ENCODE measurements at places on chromosomes 11 and 22. TPM values are rescaled to one million over a fixed set of nuclear protein-coding genes. Genes with fewer than 3 reads are reported as not detected.

DNA sequence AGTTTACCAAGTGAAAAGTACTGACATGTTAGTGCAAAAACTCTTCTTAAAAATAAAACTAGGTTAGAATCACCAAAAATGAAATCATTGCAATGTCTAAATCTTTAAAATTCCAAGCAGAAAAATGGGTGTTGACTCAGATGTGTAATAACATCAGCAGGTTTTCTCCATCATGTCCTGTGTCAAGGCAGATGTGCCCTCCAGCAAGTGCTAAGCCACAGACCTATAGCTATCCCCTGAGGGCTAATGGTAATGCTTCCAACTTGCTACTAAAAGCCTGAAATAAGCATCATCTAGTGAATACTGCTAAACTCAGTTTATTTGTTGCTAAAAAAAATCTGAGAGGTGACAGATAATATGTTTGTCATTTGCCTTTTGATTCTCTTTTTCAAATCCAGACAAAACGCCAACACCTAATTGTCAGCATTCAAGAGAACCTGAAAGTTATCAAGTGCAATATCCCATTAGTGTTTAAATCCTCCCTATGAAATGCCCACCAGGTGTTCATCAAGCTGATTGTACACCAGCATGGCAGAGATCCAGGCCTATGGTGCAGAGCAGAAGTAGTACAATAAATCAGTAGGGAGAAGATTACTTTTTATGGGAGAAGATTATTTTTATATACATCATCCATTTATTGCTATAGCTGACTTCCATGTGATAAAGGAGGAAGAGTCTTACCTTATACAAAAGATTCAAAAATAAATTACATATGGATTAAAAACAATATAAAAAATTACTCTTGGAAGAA is 55.1 kb upstream of the SYT9 start:
- no peaks in the 10 kb centered on the region for H3K36me3 ChIP-seq
- no peak for DNase-seq
- H3K4me1 ChIP-seq, result no peaks in the 10 kb centered on the region

DNA sequence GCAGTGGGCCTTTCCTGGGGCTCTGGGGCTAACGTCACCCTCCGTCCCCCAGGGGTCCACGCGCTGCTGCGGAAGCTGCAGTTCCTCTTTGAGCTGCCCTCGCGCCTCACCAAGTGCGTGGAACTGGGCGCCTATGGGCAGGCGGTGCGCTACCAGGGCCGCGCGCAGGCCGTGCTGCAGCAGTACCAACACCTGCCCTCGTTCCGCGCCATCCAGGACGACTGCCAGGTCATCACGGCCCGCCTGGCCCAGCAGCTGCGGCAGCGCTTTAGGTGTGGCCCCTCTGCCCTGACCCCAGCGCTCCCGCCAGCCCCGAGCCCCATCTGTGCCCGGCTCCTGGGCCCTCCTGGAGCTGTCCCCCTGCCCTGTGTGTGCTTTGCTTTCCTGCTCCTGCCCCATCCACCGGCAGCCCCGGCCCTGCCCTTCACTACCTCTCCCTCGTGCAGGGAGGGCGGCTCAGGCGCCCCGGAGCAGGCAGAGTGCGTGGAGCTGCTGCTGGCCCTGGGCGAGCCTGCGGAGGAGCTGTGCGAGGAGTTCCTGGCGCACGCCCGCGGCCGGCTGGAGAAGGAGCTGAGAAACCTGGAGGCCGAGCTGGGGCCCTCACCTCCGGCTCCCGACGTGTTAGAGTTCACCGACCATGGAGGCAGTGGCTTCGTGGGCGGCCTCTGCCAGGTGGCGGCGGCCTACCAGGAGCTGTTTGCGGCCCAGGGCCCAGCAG is 3.8 kb upstream of the TM7SF2 start:
- no peaks in the 10 kb centered on the region for H3K36me3 ChIP-seq
- H3K4me1 ChIP-seq, result peaks cover 13% of the 10 kb centered on the region
- no peak for DNase-seq
- no peak overlapping the region for H3K27ac ChIP-seq

DNA sequence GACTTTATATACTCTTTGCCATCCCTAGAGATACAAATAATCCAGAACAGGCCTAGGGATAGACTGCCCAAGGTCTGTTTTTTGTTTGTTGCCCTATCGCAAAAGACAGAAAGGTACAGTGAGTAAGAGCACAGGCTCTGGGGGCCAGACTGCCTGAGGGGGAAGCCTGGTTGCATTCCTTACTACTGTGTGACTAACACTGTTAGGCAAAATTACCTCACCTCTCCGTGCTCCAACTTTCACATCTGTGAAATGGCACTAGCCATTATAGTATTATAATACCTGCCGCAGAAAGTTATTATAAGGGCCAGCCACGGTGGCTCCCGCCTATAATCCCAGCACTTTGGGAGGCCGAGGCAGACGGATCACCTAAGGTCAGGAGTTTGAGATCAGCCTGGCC is 14.5 kb downstream of the SLC35F2 start:
- no peaks in the 10 kb centered on the region for H3K36me3 ChIP-seq
- peaks cover 70% of the 10 kb centered on the region for H3K4me1 ChIP-seq
- peak overlapping the region; percentile 100 for H3K27ac ChIP-seq
- DNase-seq, result no peak
- no peaks in the 10 kb centered on the region for H3K27me3 ChIP-seq

GRCh38 chr22:40033586-40034380 is 39.0 kb downstream of the FAM83F start:
- H3K27me3 ChIP-seq, result no peaks in the 10 kb centered on the region
- no peak for DNase-seq
- no peaks in the 10 kb centered on the region for H3K36me3 ChIP-seq
- H3K4me3 ChIP-seq, result no peak overlapping the region
- no peaks in the 10 kb centered on the region for H3K4me1 ChIP-seq
- H3K27ac ChIP-seq, result no peak overlapping the region

- DNase-seq, result no peak
- no peaks in the 10 kb centered on the region for H3K27me3 ChIP-seq
- no peaks in the 10 kb centered on the region for H3K36me3 ChIP-seq
- H3K4me3 ChIP-seq, result no peak overlapping the region
- peaks cover 3% of the 10 kb centered on the region for H3K4me1 ChIP-seq
Observed at GRCh38 chr11:67544616-67545242, 21.5 kb upstream of the CABP2 start.

DNA sequence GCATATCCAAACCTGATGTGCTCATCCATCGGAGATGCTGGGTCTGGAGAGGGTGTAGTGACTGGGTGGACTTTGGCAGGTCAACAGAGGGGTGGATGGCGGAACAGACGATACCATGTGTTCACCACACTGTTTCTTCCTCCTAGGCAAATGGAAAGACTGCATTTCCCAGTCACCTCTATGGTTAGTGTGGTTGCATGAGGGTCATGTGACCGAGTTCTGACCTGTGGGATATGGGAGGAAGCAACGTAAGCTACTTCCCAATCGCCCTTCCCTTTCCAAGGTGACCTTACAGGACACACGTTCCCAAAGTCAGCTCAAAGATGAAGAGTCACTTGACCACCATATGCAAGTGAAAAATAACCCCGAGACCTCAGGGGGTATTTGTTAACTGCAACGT is 27.7 kb downstream of the TSPAN32 start:
- no peaks in the 10 kb centered on the region for H3K36me3 ChIP-seq
- H3K27me3 ChIP-seq, result no peaks in the 10 kb centered on the region
- no peak overlapping the region for H3K4me3 ChIP-seq
- DNase-seq, result no peak

DNA sequence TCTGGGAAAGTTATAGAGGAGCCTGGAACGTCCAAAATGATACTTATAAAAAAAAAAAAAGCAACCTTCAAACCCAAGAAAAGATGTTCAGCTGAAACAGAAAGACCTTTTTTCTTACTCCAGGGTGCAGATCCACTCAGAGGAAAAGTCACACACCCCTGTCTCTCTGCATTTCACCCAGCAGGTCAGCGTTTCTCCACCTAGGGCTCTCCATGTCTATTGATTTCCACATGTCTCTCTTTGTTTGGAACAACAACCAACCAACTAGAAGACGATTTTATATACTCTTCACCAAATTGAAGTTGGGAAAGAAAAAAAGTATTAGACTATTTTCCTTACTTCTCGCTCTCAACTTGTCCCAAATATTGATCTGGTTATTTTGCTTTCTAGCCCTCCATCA is 42.2 kb upstream of the BLID start:
- no peaks in the 10 kb centered on the region for H3K36me3 ChIP-seq
- H3K27ac ChIP-seq, result peak overlapping the region; percentile 98
- H3K27me3 ChIP-seq, result no peaks in the 10 kb centered on the region
- H3K4me1 ChIP-seq, result peaks cover 58% of the 10 kb centered on the region
- no peak for DNase-seq
- peak overlapping the region; percentile 73 for H3K4me3 ChIP-seq

DNA sequence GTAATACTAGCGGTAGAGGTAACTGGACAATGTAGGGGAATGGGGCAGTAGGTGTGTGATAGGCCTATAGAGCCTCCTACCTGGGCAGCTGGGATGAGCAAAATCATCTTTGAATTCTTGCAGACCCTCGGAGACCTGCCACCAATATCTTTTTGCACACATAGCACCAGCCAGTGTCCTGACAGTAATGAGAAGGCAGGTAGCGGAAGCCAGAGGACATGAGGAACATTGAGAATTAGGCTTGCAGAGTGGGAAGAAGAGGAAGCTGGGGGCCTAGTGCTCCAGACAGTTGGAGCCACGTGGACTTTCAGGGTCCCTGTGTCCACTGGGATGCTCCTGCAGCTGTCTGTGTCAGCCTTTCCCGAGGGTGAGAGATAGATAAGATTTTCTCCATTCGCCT is 17.2 kb upstream of the SYT13 start:
- no peak overlapping the region for H3K27ac ChIP-seq
- no peak overlapping the region for H3K4me3 ChIP-seq

Gene ALKBH3
- 34.4 TPM for total RNA-seq

DNA sequence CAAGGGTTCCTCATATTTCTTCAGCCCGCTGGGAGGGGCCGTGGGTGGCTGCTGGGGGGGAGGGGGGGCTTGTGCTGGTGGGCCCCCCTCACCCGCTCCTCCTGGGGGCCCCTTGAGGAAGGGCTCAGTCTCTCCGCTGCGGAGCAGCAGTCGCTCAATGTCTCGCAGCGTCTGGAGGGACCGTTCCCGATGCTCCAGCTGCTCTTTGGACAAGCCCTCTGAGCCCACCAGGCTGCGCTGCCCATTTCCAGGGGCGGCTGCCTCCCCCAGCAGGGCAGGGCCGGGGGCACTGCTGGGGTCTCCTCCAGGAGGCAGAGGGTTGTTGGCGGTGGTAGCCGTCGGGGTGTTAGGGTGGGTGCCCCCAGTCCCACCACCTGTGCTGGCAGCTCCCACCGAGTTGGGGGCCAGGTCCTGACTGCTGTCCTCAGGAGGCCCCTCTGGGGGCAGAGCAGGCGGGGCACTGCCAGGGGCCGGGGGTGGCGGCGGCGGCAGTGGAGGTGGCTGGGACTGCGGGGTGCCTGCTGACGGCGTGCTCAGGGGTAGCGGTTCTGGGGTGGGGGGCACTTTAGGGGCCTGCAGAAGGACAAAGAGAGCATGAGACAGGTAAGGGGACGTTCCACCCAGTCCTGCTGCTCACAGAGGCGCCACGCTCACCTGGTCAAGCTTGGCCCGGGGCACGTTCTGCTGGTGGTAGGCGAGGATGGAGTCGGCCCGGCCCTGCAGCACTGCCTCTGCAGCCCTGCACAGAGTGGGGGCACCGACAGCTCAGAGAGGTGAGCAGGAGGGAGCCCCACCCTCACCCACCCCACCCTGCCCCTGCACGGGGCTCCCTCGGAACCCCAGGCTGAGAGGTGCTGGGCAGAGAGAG is 18.9 kb downstream of the CXCR5 start:
- peaks cover 62% of the 10 kb centered on the region for H3K4me1 ChIP-seq
- no peak overlapping the region for H3K27ac ChIP-seq
- no peak overlapping the region for H3K4me3 ChIP-seq
- DNase-seq, result no peak
- no peaks in the 10 kb centered on the region for H3K27me3 ChIP-seq

DNA sequence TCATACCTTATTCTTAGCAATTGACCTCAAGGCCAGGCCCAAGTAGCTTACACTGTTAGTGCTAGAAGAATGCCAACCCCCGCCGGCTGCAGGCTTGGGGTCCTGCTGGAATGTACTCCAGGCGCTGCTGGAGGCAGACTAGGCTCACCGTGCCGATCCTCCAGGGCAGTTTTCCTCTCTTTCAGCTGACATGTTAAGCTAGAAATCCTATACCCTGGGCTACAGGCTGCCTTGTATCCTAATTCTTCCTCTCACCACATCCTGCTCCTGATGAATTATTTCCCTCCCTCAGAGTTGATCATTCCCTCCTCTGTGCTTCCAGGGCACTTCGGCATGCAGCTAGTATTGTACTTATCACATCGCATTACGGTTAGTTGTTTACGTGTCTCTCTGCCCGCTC is 3.4 kb downstream of the SPTBN2 start:
- peaks cover 22% of the 10 kb centered on the region for H3K27me3 ChIP-seq
- H3K4me3 ChIP-seq, result no peak overlapping the region
- DNase-seq, result no peak
- H3K36me3 ChIP-seq, result no peaks in the 10 kb centered on the region

DNA sequence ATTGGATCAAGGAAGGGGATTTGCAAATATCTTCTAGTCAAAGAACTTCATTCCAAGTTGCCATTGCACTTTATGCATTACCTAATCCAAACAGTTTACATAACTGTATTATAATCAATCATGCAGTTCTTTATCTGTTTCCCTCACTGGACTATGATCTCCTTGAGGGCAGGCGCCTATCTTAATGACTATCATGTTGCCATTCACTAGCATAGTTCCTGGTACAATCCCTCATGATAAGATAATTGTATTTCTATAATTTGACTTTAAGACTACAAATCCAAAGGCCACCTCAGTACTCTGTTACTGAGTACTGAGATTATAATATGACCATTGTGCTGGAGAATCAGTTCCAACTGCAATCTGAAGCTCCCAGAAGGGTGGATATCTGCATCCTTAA is 278.7 kb upstream of the CCDC90B start:
- H3K27ac ChIP-seq, result no peak overlapping the region
- H3K4me3 ChIP-seq, result no peak overlapping the region
- peaks cover 3% of the 10 kb centered on the region for H3K27me3 ChIP-seq
- no peak for DNase-seq
- H3K36me3 ChIP-seq, result no peaks in the 10 kb centered on the region

Gene EXPH5
- total RNA-seq, result 0.85 TPM

Gene OR10A4
- not detected for total RNA-seq

Gene KCNJ11
- 0.67 TPM for total RNA-seq

Gene DDTL
- not detected for total RNA-seq

Gene GLB1L2
- 10.4 TPM for total RNA-seq

GRCh38 chr11:115499891-115500290 is 4.3 kb downstream of the CADM1 start:
- no peak for DNase-seq
- peaks cover 24% of the 10 kb centered on the region for H3K27me3 ChIP-seq

DNA sequence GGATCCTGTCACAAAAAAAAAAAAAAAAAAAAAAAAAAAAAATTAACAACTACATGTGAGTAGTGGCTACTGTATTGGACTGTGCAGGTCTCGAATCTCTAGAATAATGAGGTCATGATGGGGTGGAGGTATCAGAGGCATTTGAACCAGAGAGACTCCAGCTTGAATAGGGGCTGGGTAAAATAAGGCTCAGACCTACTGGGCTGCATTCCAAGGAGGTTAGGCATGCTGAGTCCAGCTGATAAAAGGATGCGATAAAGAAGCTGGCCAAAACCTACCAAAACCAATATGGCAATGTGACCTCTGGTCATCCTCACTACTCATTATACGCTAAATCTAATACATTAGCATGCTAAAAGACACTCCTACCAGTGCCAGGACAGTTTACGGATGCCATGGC is 5.9 kb upstream of the PACSIN3 start:
- H3K27ac ChIP-seq, result no peak overlapping the region
- peaks cover 26% of the 10 kb centered on the region for H3K4me1 ChIP-seq
- DNase-seq, result no peak

Gene TSGA10IP
- total RNA-seq, result not detected

- H3K36me3 ChIP-seq, result no peaks in the 10 kb centered on the region
- H3K4me3 ChIP-seq, result no peak overlapping the region
- H3K4me1 ChIP-seq, result no peaks in the 10 kb centered on the region
- H3K27me3 ChIP-seq, result no peaks in the 10 kb centered on the region
- DNase-seq, result no peak
Observed at GRCh38 chr11:97118614-97119200, 728.9 kb downstream of the JRKL start.

All from Panc1 (cell line).